ENCODE measurements at places on chromosomes 13 and 19.

- no peak for DNase-seq
These were observed 107.3 kb upstream of the ZNF507 start for GRCh38 chr19:32238076-32238475.

DNA sequence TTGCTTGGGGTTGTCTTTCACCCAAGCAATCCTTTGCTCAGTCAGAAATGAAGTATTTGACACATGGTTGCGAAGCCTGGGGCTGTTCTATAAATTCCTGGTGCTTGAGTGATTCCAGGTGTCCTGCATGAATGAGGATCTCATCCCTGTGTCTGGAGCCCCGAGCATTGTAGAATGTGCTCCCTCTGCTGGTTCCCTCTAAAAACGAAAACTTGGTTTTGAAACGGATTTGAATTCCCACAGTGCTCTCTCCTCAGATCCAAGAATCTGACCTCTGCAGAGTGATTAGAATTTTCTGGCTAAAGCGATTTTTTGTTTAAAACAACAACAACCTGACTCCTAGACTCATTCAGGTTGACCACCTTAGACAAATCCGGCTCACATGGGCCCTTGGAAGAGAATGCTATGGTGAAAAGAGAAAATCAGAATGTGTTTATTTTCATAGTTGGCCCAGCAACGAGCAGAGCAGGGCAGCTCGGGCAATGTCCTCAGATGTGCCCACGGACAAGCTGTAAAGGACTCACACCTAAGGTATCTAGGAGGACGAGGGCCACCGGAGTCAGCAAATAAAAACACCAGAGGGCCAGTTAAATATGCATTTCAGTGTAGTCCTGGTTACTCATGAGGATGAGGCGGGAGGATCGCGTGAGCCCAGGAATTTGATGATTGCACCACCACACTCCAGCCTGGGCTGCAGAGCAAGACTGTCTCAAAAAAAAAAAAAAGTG, 8.7 kb upstream of the ATP12A start:
- no peak for DNase-seq

DNA sequence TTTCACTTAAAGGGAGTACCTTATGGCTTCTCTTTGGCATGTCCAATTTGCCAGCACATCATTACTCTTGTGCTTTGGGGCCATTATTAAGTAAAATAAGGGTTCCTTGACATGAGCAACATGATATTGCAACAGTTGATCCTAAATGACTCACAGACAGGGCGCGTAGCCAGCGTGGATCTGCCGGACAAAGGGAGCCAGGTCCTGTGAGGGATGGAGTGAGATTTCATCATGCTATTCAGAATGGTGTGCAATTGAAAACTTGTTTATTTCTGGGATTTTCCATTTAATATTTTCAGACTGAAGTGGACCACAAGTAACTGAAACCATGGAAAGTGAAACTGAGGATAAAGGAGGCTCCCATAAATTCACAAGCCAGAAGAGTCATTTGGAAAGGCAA, 48.6 kb upstream of the WASF3 start:
- DNase-seq, result no peak

GRCh38 chr13:49388091-49388635, 55.7 kb downstream of the CAB39L start:
- DNase-seq, result no peak

GRCh38 chr19:6503407-6504201, 1.5 kb upstream of the TUBB4A start:
- DNase-seq, result no peak

- no peak for DNase-seq
These were observed 71.8 kb downstream of the CAB39L start for GRCh38 chr13:49371943-49372613.

GRCh38 chr13:36341718-36342117, 4.5 kb downstream of the SPART start:
- no peak for DNase-seq

DNA sequence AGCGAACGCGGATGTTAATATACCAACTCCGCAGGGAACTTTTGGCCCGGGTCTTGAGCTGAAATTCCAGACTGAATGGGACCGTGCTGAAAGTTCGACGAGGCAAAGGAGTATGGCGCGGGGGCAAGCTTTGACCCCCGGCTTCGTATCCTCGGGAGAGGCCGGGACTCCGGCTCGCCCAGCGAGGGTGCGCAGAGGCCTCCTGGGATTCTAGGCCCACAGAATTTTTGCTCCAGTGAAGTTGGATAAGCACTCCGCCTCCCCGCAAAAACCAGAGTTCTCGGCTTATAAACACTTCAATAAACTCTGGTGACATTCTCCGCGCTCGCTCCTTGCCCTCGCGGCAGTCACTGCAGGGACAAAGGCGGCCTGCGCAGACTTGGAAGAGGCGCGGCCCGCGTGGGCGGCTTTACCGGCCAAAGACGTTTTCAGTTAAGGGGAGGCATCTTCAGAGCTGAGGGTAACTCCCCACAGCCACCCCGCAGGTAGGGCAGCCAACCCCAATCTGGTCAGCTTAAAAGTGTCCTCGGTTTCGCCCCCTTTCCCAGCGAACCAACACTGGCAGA, 112.6 kb downstream of the KCNRG start:
- DNase-seq, result no peak

- DNase-seq, result no peak
These were observed 41.1 kb downstream of the ARHGAP35 start for GRCh38 chr19:46901701-46902401.

DNA sequence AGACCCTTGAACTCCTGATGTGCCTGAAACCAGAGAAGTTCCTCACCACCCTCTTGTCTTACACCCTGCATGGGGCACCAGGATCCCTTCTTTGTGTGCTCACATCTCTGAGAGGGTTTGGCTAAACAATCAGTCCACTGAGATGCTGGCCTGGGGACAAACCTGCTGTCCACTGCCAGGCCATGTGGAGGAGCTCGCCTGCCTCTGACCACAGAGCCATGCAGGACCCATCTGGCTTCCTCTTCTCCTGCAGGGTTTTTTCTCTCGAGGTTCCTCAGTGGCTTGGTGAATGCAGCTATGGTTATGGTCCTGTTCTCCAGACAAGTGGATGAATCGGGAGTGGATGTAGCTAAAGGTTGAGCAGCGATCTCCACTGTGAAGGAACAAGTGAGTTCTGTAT, 49.1 kb upstream of the MEDAG start:
- DNase-seq, result no peak

GRCh38 chr13:35514061-35514477, 37.6 kb upstream of the MAB21L1 start:
- no peak for DNase-seq

- DNase-seq, result no peak
These were observed 20.4 kb upstream of the OBI1 start for GRCh38 chr13:78679329-78679728.

DNA sequence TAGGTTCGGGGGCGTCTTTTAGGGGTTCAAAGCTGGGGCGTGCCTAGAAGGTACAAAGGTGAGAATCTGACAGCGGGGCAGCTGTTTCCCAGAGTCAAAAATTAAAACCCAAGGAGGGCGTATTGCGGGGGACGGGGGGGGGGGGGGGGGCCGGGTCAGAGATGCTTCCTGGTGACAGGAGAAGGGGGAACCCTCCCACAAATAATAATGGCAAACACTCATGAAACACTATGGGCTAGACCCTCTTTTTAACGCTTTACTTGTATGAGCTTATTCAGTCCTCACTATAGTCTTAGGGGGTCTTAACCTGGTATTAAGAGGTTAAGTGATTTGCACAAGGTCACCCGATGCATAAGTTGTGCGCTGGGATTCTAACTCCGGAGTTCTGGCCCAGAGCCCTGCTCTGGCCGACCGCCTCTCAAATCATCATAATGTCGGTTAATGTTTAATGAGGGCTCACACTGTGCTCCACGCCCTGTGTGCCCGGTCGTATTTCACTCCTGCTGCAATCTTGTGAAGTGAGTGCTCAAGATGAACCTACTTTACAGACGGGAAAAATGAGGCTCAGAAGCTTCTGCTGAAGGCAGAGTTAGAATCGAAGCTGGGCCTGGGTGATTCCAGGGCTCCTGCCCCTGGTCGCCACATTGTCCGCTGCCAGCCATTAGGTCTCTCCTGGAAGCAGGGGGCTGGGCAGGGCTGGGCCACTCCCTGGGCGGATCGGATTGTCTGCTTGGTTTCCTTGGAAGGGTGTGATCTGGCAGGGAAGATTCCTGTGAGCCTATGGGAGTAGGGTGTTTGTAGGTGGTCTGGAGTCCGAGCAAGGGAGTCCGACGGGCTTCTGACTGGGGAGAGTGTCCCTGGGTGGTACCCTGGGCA, 964 bp downstream of the PAK4 start:
- no peak for DNase-seq

DNA sequence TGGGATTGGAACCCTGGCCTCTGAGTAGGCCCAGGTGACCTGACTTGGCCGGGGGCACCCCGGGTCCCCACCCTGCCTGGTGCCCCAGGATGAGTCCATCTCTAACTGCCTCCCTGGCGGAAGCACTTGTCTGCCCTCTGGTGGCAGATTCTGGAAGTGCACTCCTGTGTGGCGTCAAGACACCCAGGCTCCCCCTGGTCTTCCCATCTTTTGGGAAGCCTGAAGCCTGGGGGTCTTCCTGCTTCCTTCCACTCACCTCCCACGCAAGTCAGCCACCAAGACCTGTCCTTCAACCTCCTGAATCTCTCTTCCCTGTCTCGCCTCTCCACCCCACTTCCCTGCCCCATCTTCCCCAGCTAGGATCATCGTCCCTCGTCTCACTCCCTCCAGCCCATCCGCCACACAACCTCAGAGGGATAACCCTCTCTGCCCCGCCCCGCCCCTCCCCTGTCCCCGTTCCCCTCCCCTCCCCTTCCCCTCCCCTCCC, 7.4 kb downstream of the RABAC1 start:
- DNase-seq, result peak; percentile 80

- DNase-seq, result no peak
These were observed 179.5 kb downstream of the GGACT start for GRCh38 chr13:100409132-100409531.

DNA sequence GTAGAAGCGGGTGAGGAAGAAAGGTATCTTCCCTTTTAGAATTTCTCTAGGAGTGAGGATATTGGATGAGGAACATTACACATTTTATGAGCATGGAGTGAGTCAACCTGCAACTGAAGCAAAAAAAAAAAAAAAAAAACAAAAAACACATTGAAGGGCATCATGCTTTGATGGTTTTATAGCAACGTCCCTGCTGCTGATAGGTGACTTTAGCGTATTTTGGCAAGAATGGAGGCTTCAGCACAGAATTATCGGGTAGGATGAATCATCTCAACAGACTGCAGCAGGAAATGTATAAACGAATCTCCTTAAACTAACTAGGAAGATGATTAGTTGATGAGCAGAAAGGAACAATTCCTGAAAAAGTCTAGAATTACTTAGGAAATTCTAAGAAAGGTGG, 1359.6 kb upstream of the ATXN8OS start:
- no peak for DNase-seq

GRCh38 chr19:46283771-46284170, 13.1 kb upstream of the HIF3A start:
- DNase-seq, result no peak

- DNase-seq, result no peak
These were observed 137.1 kb upstream of the ATXN8OS start for GRCh38 chr13:69970520-69970919.

- DNase-seq, result no peak
These were observed 209.3 kb downstream of the PCCA start for GRCh38 chr13:100298116-100298681.

GRCh38 chr19:21569494-21569865, 64.1 kb downstream of the ZNF429 start:
- peak; percentile 33 for DNase-seq

- DNase-seq, result peak; percentile 59
These were observed 600 bp downstream of the UBE2S start for GRCh38 chr19:55406826-55407549.

DNA sequence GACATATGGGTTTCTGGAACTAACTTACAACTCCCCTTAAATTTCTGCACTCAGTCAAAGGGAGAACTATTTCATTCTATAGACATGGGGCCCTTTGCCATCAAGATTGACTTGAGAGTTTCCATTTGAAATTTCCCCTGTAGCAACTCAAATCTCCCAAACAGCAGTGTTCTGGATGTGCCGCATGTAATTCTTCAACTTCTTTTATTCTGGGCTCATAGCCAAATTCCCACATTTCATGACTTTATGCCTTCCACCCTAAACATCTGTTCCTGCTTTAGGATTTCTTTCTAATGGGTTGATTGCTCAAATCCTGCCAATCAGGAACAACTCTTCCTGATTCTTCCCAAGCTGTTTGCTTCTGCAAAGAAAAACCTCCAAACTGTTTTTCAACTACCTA, 336.0 kb downstream of the TBC1D4 start:
- no peak for DNase-seq

DNA sequence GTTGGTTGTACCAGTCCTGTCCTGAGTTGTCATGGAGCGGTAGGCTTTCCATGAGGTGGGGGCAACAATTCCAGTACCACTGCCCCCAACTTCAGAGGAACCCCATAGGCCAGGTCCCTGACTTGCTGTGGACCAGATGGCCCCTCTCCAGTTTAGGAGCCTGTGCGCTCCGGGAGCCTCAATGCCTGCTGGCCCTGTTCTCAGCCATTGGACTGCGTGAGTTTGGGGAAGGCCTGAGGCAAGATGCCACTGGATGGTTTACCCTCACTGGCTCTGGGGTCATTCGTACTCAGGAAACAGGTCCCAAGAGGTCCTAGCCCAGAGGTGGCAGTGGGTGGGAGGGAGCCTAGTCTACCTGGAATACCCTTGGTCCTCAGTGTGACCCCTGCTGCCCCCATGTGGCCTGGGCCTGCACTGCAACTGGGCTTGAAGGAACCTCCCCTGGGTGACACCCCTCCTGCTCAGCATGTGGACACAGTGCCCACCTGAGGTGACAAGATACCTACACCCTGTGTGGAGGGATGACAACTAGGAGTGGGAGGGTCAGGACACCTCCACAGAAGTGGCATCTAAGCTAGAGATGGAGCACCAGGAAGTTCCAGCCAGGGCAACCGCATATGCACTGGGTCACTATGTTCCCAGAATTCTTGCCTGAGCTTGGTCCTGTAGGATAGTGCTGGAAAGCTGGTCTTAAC, 6.0 kb upstream of the PRR19 start:
- peak; percentile 73 for DNase-seq

DNA sequence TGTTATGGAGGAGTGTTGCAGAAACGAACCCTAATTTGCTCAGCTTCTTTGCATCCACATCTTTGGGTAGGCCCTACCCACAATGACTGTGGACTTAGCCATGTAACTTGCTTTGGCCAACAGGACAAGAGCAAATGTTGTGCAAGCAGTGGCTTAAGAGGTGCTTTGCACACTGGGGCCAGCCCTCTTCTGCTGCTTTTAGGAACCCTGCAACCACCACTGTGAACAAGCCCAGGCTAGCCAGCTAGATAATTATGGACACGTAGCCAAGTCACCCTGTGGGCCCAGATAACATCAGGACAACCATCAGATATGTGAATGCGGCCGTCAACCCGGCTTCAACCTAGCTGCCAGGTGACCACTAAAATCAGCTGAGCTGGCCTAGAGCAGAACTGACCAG, 17.1 kb downstream of the C19orf47 start:
- no peak for DNase-seq
